Umbilical cord (tissue), 2 donors: ENCODE measurements at places on chromosomes 2 and 18.

DNA sequence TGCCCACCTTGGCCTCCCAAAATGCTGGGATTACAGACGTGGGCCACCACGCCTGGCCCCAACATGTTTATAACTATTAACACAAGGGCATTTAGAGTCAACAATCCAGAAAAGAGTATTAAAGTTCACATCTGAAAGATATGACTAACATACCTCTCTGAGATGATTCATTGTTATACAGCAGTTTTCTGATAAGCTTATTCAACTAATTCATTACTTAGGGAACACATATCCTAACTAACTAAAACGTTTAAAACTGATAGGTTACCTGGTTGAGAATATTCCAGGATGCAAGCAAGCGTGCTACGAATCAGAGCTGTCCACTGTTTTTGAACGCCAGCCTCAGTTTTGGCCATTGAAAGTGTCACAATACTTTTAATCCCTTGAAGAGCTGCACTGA is 34.0 kb upstream of the STRN start:
- DNase-seq: no peak

- DNase-seq: peak; percentile 92
Observed at GRCh38 chr18:32956591-32957315, 183.9 kb upstream of the KLHL14 start.

DNA sequence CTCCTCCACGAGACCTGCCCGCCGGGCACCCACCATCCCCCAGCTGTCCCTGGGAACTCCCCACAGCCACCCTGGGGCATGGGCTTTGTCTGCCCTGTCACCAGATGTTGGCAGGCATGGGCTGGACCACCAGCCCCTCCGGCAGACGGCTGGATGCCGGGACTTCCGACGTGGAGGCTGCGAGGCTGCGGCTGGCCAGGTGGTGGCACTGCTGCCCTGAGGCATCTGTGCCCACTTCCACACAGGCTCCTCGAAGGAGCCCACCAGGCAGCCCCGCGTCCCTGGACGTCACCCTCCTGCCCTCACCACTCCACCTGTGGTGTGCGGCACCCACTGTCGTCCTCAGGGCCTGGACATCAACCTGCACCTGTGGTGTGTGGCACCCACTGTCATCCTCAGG is 319.9 kb upstream of the SALL3 start:
- no peak for DNase-seq

DNA sequence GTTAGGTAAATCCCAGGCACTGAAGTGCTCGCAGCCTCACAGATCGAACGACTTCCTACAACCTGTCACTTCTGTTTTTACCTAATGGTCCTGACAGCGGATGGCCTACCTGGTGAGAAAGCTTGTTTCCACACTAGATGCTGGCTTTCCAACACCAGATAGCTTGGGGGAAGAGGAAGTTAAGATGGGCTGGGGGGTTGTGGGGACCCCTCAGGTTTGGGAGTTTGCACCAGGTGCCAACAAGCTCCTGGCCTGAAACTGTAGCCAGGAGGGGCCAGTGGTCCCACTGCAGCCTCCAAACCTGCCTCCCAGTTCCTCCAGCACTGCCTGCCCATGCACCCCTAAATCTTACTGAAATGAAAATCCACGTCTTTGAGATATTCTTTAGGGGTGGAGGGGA is 3.9 kb downstream of the TMEM185B start:
- no peak for DNase-seq

GRCh38 chr2:70954886-70955285 is 19.2 kb downstream of the ATP6V1B1 start:
- no peak for DNase-seq

DNA sequence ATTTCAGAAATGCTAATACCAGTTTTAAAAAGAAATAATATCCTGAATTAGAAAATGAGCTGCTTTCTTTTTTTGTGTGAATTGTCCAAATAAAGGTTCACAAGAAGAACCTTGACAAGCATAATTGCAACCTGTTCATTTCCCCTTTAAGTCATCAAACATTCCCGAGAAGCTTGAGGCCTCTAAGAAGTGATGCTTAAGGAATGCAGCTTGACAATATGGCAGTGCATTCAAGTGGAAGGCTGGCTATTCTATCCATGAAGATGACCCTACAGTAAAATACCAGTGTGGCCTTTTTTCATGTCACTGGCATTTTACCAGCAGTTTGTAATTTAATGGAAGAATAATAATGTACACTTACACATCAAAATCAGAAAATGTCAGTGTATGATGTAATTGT is 216.7 kb downstream of the CTNNA2 start:
- no peak for DNase-seq

DNA sequence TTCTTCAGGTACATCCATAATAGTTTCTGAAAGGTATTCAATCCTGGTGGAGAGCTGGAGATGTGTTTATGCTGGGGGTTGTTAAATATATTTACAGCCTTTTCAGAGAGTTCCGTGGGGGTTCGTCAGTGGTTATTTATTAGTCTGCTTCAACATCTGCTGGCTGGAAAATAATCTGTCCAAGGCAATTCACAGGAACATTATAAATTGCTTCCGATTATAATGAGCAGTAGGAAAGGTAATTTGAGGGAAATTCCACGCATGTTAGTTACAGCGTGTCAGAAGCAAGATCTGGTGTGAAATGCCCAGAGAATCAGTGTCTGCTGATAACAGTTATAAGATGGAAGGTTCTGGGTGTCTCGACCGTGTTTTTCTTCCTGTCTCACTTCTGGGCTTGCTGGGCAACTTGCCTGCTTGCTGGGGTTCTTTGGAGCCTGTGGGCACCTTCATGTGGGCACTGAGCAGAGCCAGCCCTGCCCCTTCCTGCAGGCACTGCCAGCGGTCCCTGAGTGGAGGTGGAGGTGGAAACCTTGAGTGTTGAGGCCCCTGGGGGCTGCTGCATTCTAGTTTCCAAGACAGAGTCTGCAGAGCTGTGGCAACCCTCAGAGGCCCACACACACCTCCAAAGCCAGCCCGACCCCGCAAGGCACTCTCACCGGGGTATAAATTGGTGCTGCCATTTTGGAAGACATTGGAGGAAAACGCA is 185.7 kb downstream of the FAM210A start:
- no peak for DNase-seq

GRCh38 chr18:31685097-31686082 is 1.0 kb upstream of the B4GALT6 start:
- peak; percentile 78 for DNase-seq

DNA sequence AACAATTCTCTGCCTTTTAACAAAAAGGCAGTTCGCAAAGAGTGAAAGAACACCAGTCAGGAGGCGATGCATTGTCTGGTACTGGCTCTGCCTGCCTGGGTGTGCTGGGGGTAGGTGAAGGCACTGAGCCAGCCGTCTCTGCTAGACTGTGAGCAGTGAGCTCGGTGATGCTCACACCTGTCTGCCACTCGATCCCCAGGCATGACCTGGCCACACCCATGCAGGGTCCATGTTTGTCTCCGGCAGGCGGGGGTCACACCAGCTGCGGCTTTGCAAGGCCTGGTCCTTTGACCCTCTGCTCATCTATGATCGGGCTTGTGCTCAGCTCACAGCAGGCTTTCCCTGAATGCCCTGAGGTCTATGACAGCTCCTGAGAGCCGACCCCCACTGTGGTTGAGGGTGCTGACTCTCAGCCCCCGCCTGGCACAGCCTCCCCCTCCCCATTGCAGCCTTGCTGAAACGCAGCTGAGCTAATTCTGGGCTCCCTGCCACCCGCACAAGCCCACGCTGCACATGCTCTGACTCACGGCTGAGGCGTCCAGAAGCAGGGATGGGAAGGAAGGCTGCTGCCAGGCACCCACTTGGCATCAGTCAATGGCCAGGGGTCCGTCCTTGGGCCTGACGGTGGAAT is 23.7 kb downstream of the CRACDL start:
- DNase-seq: peak; percentile 73

GRCh38 chr2:160375802-160376469 is 117.7 kb downstream of the RBMS1 start:
- peak; percentile 52 for DNase-seq

DNA sequence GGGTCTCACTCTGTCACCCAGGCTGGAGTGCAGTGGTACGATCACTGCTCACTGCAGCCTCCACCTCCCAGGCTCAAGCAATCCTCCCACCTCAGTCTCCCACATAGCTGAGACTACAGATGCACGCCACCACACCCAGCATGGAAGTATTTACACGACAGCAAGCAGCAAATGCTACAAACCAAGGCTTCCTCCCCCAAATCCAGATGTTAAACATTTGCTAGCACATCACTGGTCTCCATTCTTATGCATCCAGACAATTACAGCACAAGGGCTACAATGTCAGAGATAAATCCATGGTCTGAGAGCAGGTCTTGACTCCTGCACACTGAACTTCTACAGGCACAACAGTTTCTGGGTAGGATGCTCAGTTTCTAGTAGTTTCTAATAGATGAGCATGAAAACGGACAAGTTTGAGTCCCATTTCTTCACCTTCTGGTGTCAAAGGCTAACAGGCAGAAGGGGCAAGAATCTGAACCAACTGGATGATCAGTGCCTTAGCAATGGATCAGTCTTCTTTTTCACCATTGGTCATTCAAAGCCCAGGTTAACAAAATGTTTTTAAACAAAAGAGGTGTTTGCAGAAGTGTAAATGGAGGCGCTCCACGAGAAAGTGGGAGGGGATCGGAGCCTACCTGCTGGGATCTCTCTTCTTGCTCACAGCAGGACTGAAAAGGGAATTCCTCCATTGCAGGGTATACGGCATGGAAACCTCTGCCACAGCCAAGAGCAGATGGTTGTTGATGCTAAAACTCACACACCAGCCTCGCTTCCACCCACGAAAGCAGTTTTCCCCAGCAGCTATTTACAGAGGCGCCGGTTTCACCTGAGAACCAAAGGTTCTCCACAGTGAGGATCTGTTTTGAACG is 135.0 kb upstream of the ARL4C start:
- DNase-seq: no peak

GRCh38 chr2:206641226-206641625 is 1.1 kb upstream of the FAM237A start:
- DNase-seq: no peak

GRCh38 chr18:45505497-45506206 is 109.6 kb upstream of the SLC14A2 start:
- no peak for DNase-seq

DNA sequence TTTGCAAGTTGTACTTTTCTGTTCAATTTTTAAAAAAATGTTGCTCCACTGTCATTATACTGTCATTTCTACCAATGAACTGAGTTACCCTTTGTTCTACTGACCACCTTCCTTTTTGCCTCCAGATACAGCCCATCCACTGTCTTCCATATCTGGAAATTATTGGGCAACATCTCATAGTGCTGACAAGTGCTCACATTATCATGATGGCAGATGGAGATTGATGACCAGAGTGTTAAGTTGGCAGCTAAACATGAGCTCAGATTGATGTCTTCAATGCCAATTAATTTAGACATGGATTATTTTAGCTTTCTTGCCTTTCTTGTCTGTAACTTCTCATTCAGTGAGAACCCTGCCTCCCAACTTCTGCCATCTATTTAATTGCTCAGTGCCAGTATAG is 76.6 kb downstream of the KIAA1328 start:
- no peak for DNase-seq

- no peak for DNase-seq
Observed at GRCh38 chr2:187774551-187775071, 220.4 kb upstream of the TFPI start.

DNA sequence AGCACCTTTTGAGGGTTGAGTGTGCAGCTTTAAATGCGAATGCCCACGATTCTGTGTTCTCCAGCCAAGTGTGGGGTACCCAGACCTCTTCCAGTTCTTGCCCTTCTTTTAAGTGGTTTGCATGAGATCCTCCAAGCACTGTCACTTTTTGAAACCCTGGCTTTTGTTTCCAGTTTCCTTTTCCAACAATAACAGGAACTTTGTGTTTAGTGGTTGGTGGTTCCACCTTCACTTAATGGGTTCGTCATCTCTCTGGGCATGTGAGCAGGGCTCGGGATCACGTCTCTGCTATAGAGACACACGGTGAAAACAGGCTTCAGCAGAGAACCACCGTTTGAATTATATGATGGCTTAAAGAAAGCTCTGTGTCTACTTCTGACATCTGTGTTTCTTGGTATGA is 197.6 kb downstream of the LDLRAD4 start:
- no peak for DNase-seq

DNA sequence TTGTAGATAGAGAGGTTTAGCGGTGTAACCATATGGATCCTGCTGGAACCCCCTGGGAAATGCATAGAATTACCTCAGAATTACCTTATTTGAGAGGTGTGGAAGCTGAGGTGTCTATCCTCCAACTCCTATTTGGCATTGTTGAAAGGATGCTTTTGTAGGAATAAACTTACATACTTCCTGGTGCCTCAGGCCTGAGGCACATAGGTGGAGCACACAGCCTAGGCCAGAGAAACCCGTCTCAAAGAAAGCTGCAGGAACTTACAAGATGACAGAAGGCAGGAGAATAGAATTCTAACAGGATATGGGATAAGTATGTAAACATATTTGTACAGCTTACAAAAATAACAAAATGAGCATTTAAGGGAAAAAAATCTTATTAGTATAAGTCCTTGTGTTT is 1507.2 kb upstream of the ZEB2 start:
- DNase-seq: no peak

DNA sequence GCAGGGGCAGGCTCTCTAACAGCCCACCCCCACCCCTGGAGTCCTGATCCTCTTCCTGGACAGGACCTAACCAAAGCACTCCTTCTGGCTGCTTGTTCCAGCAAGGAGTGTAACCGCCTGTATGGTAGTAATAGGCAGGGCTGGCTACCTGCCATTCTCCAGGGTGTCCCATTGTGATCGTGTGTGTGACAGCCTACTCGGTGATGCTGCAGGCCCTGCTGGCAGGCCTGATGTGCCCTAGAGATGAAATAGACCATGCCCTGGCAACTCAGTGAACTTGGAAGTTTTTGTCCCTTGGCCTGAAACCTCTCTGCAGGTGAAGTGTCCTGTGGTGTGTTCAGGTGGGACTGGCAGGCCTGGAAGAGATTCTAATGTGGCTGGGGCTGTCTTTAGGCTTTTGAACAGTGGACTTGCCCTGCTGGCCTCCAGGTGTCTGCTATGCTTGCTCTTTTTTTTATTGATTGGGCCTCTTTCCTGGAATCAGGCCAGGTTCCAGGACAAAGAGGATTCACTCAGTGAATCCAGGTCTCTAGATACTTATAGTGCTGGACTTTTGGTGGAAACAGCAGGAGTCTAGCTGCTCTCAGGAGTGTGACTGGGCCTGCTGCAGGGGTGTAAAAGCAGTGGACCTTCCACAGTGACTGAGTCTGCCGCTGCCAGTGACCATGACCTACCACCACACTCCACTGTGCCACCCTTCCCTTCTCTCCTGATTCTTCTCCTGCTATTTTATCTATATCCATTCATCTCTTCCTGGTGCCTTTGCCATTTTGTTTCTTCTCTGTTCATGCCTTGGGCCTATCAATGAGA is 132.1 kb downstream of the CTIF start:
- no peak for DNase-seq

DNA sequence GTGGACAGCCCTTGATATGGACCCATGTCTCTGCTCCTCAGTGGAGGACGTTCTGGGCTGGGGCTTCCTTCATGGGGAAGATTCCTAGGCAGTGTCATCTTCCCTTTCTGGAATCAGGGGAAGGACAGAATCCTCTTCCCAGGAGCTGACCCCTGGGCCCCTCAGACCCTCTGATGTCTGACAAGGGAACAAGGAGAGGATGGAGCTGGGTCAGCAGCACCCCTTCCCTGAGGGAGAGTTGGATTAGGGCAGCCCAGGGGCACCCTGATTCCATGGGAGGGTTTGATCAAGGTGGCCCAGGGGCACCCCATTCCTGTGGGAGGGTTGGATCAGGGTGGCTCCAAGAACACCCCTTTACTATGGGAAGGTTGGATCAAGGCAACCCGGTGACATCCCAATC is 86.5 kb downstream of the ACKR3 start:
- DNase-seq: no peak

GRCh38 chr2:85765081-85765731 is 11.4 kb downstream of the ATOH8 start:
- no peak for DNase-seq

- no peak for DNase-seq
Observed at GRCh38 chr2:128271597-128271910, 47.1 kb downstream of the HS6ST1 start.

- DNase-seq: no peak
Observed at GRCh38 chr2:173653432-173653805, 298.7 kb downstream of the CDCA7 start.
